Colonic mucosa (tissue), 4 donors: ENCODE measurements at places on chromosomes 16 and 17.
A peak's percentile ranks its signal among the peaks of the same experiment; 100 is the strongest.

DNA sequence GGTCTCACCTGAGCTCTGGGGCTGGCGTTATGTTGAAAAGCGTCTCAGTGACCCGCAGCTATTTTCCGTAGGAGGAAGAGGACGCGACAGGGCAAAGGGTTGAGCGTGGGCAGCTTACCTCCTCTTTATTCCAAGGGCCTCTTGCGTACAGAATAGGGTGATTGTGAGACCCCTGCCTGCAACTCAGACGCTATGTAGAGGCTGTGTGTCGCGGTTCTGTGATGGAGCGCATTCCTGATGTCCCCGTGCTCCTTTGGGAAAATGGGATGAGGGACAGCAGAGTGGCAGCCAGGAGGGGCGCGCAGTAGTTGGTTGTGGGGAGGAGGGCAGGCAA, 531 bp upstream of the CDH8 start:
- no peak for DNase-seq

DNA sequence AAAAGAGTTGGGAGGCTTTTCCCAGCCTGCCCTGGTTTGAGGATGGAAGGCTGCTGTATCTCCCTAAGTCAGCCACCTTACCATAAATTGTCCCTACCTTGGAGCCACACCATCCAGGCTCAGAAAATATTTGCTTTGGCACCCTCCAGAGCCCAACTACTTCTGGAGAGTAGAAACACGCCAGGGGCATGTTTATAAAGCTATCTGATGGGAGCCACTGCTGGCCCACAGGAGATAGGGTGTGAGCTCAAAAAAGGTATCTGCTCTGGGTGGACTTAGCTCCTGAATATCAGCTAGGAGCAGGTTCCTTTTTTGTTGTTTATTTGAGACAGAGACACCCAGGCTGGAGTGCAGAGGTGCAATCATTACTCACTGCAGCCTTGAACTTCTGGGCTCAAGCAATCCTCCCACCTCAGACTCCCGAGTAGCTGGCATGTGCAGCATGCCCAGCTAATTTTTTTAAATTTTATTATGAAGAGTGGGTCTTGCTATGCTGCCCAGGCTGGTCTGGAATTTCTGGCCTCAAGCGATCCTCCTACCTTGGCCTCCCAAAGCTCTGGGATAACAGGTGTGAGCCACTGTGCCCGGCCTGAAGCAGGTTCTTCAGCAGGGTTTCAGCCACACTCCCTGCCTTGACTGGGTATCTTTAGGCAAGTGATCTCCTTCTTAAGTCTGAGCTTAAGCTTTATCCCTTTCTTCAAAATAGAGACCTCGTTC, 147.1 kb downstream of the SALL1 start:
- no peak for DNase-seq

DNA sequence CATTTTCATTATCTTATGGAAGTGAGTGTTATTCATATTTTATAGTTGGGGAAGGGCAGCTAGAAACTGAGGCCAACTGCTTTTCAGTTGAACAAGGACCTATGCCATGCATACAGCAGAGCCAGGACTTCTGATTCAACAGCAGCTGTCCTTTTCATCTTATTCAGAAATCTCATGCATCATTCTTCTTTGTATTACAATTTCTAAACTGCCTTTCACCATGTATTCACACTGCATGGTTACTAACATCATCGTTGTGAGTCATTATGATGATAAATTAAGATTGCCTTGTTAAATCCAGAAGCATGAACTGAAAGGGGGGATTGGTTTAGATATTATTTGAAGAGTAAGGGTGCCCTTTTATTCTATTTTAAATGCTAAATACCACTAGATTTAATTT, 1470.1 kb upstream of the GOT2 start:
- no peak for DNase-seq

GRCh38 chr16:81505011-81505661, 60.5 kb downstream of the CMIP start:
- DNase-seq, result no peak

GRCh38 chr17:47952171-47953021, 5.3 kb downstream of the PRR15L start:
- DNase-seq, result peak; percentile 91

DNA sequence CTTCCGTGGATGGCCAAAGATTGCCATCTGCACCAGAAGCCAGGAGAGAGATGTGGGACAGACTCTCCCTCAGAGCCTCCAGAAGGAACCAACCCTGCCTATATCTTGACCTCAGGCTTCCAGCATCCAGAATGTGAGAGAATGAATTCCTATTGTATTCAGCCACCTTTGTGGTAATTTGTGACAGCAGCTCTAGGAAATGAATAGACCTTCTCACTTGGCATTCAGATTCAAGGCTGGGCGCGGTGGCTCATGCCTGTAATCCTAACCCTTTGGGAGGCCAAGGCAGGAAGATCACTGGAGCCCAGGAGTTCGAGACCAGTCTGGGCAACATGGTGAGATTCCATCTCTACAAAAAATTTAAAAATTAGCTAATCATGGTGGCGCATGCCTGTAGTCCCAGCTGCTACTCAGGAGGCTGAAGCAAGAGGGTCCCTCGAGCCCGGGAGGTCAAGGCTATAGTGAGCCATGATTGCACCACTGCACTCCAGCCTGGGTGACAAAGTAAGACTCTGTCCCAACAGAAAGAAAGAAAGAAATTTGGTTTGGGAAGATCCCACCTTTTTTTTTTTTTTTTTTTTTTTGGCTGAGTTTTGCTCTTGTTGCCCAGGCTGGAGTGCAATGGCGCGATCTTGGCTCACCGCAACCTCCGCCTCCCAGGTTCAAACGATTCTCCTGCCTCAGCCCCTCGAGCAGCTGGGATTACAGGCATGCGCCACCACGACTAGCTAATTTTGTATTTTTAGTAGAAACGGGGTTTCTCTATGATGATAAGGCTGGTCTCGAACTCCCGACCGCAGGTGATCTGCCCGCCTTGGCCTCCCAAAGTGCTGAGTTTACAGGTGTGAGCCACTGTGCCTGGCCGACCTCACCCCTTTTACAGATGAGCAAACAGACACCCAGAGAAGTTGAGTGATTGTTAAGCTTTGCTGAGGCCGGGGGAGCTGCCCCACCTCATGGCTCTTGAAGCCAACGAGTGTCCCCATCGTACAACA, 4.3 kb upstream of the CPSF4L start:
- DNase-seq, result no peak

GRCh38 chr17:80861892-80862291, 129.7 kb upstream of the CHMP6 start:
- DNase-seq, result no peak

- peak; percentile 82 for DNase-seq
These were observed 243.2 kb upstream of the GSE1 start for GRCh38 chr16:85369741-85370528.

- DNase-seq, result peak; percentile 2
These were observed 9.3 kb downstream of the BPTF start for GRCh38 chr17:67834634-67835033.

DNA sequence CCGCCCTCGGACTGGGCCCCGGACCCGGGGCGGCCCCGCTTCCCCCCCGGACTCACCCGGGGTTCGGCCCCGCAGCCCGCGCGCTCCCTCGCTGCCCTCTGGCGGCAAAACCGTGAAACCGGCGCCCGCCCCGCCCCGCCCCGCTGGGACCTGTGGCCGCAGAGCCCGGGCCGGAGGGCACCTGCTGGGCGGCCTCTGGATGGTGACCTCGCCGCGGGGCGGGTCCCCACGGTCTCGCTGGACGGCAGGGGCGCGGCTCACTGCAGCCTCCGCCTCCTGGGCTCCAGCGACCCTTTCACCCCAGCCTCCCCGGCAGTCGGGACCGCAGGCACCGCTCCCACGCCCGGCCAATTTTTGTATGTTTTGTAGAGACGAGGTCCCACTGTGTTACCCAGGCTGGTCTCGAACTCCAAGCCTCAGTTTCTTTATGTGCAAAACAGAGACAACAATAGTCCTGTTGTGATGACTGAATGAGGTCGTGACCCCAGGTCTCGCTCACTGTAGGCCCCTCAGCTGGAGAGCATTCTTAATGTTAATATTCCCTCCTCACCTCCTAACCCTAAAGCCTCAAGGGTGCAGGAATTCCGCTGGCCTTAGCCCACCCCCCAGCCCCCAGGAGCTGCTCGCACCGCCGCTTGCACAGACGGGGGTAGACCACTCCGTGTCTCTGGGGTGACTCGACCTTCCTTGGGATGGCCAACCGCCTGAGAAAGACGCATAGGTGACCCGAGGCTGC, 33.7 kb upstream of the RPH3AL start:
- DNase-seq, result peak; percentile 89

DNA sequence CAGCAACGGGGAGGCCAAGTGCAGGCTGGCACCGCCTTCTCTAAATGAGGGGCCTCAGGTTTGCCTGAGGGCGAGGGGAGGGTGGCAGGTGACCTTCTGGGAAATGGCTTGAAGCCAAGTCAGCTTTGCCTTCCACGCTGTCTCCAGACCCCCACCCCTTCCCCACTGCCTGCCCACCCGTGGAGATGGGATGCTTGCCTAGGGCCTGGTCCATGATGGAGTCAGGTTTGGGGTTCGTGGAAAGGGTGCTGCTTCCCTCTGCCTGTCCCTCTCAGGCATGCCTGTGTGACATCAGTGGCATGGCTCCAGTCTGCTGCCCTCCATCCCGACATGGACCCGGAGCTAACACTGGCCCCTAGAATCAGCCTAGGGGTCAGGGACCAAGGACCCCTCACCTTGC, 18.5 kb downstream of the NGFR start:
- DNase-seq, result no peak

- DNase-seq, result no peak
These were observed 45.3 kb upstream of the C16orf78 start for GRCh38 chr16:49328325-49328724.

DNA sequence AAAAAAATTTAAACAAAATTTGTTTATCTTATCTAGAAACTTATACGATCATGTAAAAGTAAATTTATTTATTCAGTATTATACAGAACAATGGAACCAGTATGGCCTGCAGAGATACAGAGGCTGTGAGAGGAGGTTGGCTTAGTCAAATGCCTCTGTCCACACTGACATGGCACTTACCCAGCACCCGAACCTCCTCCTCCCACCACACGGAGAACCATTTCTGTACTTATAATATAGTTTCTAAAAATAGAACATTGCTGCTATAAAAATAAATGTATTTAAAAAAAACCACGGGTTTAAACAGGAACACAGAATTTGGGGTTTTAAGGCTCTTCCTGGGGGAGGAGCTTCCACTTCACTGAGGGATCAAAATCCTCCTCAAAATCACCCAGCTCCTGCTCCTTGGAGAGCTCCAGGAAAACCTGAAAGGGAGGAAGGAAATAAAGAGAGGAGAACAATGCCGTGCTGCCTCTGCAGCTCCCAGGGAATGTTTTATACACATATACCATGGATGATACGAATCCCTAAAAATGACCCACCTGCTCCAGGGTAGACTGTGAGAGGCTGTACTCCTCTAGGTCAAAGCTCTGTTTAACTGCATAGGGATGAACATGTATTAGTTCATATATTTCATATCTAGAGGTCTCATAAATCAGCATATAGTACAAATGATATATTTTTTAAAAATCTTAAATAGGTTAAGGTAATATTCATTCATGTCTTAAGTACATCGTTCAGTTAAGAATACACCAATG, 87.3 kb downstream of the ABCA8 start:
- no peak for DNase-seq

GRCh38 chr16:72768591-72768990, 279.3 kb downstream of the ZFHX3 start:
- no peak for DNase-seq

GRCh38 chr17:80876950-80877728, 114.5 kb upstream of the CHMP6 start:
- DNase-seq, result no peak

DNA sequence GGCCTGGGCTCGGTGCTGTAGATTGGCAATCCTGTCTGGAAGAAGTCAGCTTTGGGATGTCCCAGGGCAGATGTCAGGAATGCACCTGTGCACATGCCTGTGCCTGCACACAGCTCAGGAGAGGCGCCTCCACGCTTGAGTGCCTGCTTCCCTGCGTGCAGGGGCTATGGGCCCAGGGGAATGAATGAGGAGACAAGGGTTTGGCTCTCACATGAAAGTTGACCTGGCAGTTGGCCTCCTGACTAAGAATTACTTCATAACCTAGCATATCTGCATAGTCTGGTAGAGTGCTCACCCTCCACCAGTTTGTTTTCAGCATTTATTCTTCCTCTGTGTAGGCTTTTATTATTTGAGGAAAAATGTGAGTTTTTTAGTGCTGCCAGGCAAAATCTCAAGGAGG, 50.0 kb downstream of the PLD6 start:
- DNase-seq, result no peak

GRCh38 chr16:860891-861290, 60.4 kb upstream of the GNG13 start:
- DNase-seq, result no peak

DNA sequence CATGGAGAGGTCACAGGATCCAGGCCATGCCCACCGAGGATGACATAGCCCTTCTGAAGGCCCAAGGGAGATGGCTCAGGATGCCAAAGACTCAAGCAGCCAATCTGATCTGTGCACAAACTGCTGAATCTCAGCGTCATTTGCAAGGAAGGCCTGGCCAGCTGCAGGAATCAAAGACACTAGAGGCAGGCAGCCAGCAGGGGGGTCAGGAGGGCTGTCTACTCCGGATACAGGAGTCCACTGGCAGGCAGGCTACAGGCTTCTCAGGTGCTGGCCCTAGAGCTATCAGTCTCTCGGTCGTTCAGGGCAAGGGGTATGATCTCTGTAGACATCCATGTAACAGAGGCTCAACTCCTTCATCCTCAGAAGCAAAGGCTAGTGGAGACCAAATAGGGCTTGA, 1735.3 kb downstream of the TP53TG3F start:
- no peak for DNase-seq

DNA sequence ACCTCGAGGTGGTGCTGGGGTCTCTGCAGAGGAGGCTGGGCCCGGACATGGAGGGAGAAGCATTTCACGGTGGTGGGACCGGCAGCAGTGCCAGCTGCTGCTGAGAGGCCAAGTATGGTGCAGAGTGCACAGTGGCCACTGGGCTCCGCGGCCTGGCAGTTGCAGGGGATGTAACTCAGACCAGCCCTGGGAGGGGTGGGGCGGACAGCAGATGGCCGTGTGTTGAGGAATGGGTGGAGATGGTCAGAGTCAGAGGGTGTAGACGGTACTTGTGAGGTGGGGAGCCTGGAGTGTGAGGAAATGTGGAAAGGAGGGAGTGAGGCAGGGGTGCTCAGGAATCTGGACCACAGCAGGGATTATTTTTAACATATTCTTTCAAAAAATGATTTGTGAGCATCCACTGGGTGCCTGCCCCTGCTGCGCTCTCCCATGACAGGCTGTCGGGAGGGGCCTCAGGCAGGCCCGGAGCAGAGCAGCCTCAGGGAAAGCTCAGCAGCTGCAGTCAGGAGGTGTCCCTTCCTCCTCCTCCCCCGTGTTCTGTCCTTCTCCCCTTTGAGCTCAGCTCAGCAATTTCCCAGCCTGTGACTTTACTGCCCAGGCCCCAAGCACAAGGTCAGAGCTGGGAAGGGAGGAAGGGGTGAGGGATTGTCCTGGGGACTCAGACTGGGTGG, 113.1 kb downstream of the RAP1GAP2 start:
- no peak for DNase-seq

DNA sequence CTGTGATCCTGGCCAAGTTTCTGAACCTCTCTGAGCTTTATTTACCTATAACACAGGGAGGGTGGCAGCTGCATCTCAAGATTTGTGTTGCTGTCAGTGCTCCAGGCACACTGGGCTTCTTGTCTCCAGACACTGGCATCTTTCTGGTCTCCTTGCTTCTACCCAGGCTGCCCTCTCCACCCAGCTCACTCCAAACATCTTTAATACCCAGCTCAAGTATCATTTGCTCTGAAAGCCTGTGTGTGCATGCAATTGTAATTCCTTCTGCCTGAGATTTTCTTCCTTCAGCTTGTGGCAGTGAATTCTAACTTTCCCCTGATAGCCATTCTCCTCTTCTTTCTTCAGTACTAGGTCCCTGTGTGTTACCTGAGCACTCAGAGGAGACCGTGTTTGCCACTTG, 50.7 kb upstream of the USP7 start:
- DNase-seq, result no peak
